ENCODE measurements at places on chromosomes 7 and 10.

- DNase-seq, result no peak
Measured at GRCh38 chr10:51875610-51876009, 176.2 kb upstream of the CSTF2T start.

DNA sequence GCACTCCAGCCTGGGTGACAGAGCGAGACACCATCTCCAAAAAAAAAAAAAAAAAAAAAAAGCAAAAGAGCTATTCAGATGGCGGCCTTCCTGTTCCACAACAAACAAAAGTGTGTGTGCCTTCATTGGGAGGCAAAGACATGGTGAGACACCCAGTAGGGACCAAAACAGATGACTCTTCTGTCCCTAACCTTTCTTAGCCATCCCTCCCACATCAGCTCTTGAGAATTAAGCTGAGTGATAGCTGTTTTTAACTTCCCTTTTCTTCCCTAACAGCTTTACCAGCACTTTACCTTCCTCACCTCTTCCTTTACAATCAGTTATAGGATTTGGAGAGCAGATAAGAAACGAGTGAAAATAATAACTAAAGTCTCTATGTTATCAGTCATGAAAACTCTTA, 48.2 kb downstream of the ARMH3 start:
- DNase-seq, result no peak

DNA sequence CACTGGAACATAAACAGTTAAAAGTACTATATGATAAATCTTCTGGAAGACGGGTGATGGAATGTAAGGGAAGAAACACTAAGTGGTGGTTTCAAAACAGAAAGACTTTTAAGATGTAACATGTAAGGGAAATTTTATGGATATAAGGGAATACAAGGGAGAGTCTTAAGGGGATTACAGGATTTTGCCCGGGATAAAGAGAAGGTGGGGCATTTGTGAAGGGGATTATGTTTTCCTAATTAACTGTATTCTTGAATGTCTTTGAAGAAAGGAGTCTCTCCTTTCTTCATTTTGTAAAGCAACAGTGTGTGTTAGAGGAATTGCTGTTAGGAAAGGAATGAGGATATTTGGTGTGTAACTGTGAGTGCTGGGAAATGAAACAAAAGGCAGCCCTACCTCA, 745.2 kb downstream of the AUTS2 start:
- DNase-seq, result no peak

DNA sequence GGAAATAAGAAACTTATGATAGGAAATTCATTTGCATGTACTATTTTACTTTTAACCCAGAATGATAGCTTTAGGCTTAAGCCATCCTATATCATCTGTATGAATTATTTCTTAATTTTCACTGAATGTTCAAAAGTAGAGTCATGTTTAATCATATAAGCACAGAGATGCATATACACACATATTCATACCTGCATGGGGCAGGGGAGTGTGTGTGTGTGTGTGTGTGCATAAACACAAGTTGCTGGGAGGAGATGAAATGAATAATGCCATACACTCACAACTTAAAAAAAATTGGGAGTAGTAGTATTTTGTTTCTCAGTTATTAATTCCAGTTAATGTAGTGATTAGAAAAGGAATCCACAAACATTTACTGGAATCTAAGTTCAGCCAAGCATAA, 83.1 kb upstream of the IKZF1 start:
- DNase-seq, result no peak

DNA sequence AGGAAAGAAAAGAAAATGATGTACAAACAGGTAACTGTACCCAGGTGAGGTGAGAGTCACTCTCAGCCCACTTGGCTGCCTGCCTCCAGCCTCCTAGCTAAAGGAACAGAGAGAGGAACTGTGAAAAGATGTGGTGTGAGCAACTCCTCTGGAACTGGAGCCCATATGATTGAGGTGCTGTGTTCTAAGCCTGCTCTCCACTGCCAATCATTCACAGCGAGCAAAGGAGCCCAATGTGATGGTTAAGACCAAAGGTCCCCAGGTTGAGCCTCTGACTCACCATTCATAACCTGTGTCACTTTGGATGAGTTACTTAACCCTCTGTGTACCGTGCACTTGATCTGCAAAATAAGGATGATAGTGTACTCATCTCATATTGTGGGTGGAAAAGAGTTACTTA, 868.1 kb upstream of the AUTS2 start:
- DNase-seq, result no peak

DNA sequence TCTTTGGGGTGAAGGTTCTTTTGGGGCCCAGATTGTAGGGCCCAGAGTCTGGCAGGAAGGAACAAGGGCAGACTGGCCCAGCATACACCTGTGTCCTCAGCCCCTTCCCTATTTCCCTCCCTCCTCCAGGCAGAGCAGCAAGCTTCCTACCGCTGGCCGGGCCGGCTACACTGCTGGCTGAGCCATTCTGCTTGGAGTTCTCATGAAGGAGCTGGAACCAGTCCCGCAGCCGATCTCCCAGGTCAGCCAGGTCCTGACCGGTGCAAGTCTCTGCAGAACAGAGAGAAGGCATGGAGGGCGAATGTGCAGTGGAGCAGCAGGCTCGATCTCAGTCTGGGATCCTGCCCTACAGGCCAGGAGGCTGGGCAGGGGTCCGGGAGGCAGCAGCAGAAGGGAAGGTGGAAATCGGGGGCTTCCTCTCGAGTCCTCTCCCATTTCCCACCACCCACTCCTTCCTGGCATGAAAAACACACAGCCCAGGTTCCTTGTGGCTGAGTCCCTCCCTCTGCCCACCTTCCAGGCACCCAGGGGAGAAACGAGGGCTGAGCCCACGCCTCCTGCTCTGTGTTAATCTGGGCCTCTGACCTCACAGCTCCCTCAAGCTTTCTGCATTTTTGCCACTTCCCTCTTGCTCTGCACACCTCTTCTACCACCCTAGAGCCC, 20.8 kb downstream of the SPOCK2 start:
- DNase-seq, result no peak

- DNase-seq, result no peak
Measured at GRCh38 chr7:45888185-45888992, at the start of gene IGFBP1. Gene IGFBP1 (plus strand): TSS chr7:45888488. CDS start chr7:45888653, 165 bp downstream.

DNA sequence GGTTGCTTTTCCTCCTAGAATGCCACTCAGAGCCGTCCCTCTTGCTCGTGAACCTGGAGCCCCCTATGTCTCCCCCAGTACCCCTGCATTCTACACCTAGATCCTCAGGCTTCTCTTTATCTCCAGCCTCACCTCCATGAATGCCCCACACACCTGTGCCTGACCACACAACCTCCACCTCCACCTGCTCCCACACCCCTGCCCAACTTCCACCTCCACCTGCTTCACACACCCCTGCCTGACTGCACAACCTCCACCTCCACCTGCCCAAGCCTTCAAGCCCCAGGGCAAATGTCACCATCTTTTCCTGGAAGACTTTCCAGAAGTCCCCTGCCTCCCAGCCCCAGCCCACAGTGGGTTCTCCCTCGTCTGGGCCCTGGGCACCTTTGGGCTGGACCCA, 6.9 kb upstream of the LFNG start:
- DNase-seq, result no peak

DNA sequence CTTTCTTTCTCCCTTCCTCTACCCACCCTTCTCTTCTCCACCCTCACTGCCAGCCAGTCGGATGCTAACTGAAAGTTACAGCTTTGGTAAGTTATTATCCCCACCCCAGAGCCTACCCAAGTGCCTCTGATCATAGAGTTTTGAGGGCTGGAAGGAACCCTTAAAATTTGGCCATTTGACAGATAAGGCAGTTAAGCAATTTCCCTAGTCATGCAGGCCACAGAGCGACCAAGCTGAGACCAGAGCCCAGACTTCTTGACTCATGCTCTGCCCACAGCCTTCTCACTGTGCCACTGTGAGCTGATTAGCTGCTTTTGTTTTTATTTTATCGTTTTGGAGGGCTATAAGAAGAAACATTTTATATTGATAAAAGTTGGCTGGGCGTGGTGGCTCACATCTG, 17.2 kb downstream of the SAP25 start:
- DNase-seq, result no peak

DNA sequence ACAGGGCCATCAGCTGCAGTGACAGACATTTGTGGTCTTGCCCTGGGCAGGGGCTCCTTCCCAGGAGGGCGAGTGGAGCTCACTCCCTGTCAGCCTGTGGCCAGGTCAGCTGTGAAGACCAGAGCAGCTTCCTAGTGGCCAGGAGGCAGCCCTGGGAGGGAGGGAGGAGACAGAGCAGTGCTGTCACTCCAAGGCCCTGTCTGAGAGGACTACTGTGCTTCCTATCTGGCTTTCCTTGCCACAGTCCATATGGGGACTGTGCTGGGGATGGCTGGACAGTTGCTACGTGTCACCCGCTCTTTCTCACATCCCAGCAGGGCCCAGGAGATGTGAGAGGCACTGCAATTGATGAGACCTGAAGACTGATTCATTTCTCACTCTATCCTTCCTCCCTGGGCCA, 15.2 kb upstream of the ADCYAP1R1 start:
- no peak for DNase-seq

GRCh38 chr7:40019558-40019957, 69.5 kb downstream of the CDK13 start:
- no peak for DNase-seq

DNA sequence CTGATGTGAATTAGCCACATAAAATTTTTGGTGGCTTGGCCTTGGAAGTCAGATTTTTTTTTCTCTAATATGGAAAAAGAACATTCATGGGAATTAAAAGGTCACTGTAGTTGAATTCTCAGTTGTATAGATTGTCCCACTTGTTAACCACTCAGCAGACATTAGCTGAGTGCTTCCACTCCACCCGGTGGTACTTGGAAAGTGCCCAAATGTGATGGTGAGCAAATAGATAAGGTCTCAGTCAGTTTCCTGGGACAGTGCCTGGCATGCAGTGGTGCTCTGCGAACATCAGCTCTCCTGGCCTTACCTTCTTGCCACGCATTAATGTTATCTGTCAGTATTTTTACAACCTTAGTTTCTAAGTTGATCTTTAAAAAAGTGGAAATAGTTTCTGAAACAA, 1.4 kb downstream of the ATP5F1C start:
- no peak for DNase-seq

DNA sequence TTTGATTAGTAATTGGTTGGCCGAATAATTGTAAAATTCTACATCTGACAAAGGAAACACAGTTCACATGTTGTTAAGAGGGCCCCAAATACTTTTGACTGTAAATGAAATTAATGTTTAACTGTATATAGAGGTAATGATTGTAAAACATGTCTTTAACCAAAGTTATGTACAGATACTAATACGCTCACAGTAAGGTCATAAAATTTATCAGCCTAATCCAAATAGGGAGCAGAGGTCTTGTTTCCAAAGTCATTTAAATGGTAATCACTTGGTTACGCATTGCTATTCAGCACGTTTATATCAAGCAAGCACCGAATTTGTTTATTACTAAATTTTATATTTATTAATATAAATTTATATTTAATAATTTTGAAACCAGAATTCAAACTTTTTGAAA, 1.4 kb downstream of the PHYHIPL start:
- no peak for DNase-seq

DNA sequence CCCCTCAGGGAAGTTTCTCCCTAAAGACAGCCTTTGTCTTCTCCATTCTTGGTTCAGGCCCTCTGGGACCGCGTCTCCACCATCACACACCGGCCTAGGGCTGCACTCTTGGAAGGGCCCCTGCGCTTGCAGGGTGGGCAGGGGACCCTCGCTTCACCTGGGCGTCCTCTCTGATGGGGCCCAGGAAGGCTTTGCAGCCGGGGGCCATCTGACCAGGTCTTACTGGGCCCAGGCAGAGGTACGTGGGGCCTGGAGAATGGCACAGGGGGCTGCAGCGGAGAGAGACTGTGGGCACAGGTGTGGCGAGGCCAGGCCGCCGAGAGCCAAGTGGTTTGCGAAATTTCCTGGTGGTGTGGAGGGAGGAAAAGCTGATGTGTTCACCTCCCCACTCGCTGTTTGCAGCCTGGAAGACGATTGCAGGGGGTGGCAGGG, 44.4 kb downstream of the ALOX5 start:
- no peak for DNase-seq

DNA sequence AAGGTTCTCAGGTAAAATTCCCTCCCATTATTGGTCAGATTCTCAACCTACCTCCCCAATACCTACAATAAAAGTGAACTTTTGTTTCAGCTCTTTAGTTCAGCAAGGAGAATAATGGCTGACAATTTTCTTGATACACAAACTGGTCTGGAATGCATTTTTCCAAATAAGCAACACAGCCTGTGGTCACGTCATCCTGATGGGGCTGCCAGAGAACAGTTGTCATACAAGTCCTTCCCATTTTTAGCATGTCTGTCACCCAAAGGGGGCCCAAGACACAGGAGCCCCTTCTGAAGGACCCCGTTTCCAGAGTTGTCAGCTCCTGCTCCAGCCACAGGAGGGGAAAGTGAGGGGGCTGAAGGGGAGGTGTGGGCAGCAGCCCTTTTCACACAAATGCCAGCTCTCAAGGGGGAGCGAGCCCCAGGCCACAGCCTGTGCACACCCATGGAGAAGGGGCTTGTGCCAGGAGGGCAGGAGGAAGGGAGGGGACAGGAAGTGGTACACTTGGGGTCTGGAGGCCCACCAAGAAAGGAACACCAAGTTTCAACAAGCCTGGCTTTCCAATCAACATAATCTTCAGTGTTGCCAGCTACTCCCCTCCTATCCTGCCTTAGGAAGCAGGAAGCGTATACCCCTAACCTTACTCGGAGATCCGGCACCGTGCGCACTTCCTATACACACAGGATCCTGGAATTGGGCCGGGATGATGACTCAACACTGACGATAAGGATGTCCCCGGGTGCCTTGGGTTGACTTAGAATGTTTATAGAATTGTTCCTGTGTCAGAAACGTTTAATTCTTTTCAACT, 43.4 kb upstream of the PDLIM1 start:
- no peak for DNase-seq

DNA sequence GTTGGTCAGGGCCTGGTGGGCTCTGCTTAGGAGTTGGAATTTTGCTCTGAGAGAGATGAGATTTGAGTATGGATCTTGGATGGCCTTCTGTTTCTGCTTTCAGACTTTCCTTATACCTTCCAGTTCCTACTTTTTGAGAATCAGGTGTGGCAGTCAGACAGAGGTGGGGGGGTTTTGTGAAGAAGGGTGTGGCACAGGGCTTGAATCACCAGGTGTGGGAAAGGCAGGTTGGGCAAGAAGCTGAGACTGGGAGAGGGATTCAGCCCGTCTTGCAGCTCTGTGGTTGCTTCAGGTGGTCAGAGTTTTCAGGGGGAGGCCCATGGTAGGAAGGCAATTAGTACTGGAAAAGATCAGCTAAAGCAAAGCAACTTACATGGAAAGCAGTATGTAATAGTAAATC, 340.2 kb downstream of the LRMDA start:
- DNase-seq, result no peak
